Stimulated activated CD8-positive, alpha-beta memory T cell treated with anti-CD3 and anti-CD28 coated beads, Interleukin-12 subunit alpha, Interleukin-12 subunit beta, amount 100 ng/mL, for 4 hours (primary cell): ENCODE measurements at places on chromosomes 2 and 18.

DNA sequence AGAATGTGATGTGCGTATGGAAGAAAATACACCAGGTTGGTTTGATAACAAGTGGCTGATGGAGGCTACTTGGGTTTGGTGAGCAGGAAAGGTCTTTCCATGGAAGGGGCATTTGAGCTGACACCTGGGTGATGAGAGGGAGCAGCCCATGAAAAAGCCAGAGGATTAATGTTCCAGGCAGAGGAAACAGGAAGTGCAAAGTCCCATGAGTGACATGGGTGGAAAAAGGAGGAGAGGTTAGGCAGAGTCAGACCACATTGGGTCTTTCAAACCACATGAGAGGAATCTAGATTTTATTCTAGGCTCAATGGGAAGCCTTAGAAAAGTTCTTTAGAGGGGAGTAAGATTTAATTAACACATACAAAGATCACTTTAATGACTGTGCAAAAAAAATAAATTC is 195.7 kb downstream of the LRATD1 start:
- no peak for DNase-seq

GRCh38 chr2:52779446-52779845 is 988.2 kb upstream of the CHAC2 start:
- DNase-seq = no peak

DNA sequence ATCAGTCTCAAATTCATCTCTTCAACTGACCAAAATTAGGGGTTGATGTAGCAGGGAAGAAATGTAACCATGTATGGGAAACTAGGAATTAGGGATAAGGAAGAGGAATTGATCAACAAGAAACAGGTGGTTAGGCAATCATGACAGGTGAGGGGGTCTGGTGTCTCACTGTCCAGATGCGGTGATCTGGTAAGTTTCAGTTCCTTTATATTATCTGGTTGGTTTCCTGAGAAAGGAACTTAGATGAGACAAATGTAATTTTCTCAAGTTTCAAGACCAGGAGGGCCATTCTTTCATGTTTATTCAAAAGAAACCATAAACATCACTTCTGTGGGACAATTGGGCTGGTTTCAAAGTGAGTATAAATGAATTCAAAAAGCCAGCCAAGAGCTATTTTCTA is 306.2 kb upstream of the KCNJ3 start:
- DNase-seq = no peak

DNA sequence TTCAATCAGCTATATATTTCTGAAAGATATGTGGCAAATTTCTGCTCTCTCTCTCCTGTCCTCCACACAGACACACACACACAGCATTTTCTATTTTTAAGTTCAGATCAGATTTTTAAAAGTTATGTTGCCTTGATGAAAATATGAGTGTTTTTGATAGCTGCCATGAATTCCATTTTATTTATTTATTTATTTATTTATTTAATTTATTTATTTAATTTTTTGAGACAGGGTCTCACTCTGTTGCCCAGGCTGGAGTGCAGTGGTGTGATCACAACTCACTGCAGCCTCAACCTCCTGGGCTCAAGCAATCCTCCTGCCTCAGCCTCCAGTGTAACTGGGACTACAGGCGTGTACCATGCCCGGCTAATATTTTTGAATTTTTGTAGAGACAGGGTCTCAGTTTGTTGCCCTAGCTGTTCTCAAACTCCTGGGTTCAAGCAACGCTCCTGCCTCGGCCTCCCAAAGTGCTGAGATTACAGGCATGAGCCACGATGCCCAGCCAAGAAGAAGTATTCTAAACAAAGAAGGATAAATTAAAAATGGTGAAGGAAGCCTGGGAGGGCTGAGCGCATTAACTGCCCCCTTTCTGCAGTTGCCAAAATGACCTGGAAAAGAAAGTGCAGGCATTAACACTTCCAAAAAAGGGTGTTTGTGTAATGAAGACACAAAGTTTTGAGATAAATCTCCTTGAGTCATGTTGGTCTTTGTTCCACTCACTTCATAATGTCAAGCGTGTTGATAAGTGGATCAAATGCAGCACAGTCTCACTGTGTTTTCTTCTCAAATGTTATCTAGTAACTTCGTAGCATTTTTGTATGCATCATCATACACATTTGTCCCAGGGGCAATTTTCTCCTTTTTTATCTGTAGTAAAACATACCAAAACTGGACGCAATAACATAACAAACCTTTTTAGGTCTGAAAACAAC is 11.1 kb upstream of the IMPA2 start:
- no peak for DNase-seq

GRCh38 chr2:8552293-8552801 is 129.5 kb upstream of the ID2 start:
- no peak for DNase-seq

DNA sequence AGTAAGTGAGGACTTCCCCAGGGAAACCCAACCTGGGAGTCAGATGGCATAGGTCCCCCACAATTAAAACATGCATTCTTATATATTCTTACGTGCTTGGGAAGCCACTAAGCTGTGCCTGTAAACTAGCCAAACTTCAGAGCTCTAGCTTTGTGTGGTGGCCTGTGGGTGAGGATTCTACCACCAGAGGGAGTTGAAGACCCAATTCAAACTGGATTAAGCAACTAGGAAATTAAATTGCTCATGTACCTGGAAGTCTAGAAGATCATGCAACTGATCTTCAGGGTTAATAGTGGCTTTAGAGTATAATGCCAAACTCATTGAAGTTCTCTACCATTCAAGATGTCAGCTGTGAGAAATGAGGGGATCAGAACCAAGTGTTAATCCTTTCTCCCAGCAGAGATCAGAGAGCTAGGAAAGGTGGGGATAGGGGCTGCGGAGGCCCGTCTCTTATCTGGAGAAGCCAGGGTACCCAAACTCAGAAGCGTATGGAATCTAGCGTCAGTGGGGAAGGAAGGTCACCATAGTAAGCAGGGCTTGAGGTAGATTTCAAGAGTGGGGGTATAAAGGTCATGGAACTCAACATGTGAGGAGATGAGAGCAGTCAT is 53.2 kb upstream of the CCDC85A start:
- no peak for DNase-seq

- no peak for DNase-seq
Observed at GRCh38 chr2:109102588-109103233, 26.3 kb upstream of the SH3RF3 start.

- no peak for DNase-seq
Observed at GRCh38 chr2:11286749-11287148, 57.7 kb downstream of the ROCK2 start.

- DNase-seq = no peak
Observed at GRCh38 chr2:224284134-224284946, 117.6 kb downstream of the FAM124B start.

DNA sequence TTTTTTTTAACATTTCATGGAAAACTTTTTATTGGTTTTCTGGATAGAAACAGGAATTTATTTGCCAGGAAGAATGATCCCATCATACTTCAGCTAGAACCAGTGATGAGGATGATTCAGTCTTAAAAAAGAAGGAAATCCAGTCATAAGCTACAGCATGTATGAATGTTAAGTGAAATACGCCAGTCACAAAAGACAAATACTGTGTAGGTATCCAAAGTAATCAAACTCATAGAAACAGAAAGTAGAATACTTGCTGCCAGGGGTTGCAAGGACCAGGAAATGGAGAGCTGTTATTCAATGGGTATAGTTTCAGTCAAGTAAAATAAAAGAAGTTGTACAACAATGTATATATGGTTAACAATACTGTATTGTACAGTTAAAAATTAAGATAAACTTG is 21.3 kb downstream of the PSME4 start:
- DNase-seq = no peak

- no peak for DNase-seq
Observed at GRCh38 chr2:10717628-10718027, 3.8 kb upstream of the ATP6V1C2 start.

GRCh38 chr2:45047301-45047700 is 38.0 kb upstream of the SIX2 start:
- no peak for DNase-seq

DNA sequence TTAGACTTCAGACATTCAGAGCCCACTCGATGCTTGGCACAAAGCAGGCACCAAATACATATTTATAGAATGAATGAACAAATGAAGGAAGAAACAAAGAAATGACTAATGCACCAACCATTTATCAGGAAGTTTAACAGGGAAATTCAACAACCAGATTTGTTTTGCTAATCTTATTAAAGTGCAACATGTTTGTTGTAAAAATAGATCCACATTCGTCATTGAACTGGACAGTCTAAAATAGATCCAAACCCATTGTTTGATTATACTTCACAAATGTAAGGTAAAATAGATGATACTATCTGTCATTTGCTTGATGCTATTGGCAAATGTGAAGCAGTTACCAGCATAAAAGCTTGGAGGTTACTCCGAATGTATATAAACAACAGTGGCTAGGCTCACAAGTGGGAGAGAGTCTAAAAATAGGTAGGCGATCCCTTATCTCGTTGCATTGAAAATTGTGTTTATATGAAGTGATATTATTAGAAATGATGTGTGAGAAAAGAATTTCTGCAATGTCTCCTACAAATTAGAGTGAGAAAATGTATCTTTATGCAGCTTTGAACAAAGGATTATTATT is 246.2 kb downstream of the NEDD4L start:
- DNase-seq = no peak

- DNase-seq = no peak
Observed at GRCh38 chr18:39296293-39296888, 1730.8 kb upstream of the CELF4 start.

DNA sequence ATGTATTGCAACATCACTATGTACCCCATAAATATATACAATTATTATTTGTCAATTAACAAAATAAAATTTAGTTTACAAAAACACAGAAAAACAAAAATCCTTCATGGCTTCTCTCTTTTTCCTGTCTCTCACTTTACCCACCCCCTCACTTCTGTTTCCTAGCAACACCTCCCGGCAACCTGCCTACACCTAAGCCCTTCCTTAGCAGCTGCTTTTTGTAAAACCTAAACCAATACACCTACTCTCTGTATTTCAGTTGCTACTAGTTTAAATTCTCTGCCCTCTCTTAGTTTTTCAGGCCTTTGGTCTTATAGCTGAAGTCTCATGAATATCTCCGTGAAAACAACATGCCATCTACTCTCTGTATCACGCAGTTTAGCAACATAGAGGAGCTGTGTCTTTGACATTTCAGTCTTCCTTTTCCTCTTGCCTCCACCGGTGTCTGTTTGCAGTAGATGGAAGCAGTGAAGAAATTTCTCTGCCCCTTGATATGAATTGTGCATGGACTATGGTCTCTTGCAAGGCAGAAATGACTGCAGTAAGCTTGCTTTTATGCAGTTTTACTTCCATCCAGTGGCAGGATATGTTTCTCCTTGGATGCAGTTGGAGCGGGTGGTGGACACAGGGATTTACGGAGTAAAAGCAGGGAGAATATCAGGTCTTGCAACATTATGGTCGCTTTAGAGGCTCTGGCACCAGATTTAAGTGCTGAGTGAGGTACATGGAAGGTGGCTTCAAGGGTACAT is 42.0 kb upstream of the ZDBF2 start:
- DNase-seq = no peak

- no peak for DNase-seq
Observed at GRCh38 chr2:197161774-197162173, 148.8 kb downstream of the ANKRD44 start.

DNA sequence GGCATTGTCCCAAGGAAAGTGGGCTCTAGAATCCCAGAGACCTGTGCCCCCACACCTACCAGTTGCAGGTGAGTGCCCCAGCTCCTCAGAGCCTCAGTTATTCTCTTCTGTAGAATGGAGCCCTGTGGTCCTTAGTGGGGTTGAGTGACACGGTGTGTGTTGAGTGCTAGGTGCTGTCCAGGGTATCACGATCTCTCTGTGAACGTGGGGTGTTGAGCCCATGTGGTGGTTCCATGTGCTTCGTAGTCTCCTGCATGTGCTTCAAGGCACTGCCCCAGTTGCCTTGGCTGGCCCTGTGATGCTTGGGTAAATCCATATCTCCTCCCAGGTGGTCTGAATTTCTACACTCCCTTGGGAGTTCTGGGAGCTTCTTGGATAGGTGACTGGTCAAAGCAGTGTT is 54.9 kb downstream of the SH3RF3 start:
- no peak for DNase-seq

DNA sequence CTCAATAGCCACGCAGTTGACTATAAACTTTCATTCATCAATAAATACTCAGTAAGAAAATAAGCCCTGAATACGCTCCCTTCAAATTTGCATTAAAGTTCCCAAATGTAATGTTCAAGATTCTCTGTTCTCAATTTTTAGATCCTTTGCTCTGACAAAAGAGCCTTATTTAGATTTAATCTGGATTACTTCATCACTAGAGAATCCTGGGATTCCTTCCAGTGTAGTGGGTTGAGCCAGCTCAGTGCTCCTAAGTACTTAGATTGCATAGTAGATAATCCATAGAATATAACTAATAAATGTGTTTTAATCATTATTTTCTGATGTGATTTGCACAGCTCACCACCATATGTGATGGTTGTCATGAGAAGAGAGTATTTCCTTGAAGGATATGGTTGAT is 1286.2 kb downstream of the SUCLG1 start:
- DNase-seq = no peak

- DNase-seq = no peak
Observed at GRCh38 chr2:237365671-237366070, 48.3 kb downstream of the COL6A3 start.

- no peak for DNase-seq
Observed at GRCh38 chr18:63882333-63883141, 5.0 kb upstream of the SERPINB2 start.

DNA sequence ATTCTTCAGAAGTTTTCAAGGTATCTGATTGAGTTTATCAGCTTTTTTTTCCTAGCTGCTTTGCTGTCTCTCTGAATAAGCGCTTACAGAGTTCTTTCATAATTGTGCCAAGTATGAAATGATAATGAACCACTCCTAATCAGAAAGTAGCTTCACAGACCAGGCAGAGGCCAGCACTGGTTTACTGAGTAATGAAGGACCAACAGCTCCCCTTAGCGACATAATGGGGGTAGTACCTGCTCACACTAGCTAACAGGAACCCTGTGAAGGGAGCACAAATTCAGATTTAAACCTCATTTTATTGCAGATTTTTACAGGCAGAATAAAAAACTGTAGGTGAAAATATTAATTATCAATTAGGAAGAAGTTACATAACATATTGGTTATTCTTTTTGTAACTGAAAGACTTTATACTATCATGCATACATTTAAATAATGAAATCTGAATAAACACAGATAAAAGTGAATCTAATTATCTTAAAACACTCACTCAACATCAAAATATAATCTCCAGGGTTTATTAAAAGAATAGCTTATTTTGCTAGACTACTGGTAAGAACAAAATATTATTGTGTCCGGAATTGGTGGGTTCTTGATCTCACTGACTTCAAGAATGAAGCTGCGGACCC is 53.7 kb upstream of the LRRC30 start:
- no peak for DNase-seq

DNA sequence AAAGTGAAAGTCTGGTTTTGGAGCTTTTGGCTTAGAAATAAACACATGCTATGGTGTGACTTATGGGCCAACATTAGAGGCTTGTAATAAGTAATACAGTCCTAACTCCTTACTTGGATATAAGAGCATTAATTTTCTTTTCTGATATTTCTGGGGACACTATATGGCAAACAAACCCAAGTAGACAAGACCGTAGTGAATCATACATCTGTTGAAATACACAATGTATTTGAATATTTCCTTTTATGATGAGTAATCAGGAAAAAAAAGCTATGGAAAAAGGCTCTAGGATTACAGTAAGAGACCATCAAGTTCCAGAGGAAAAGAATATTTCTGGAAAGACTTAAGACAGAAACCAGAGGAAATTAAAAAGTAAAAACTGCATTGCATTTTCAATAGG is 146.0 kb upstream of the CYP26B1 start:
- no peak for DNase-seq

- DNase-seq = no peak
Observed at GRCh38 chr2:145022666-145023333, 502.9 kb upstream of the ZEB2 start.
